ENCODE measurements at places on chromosomes 13 and 19. TPM values are rescaled to one million over a fixed set of nuclear protein-coding genes. Genes with fewer than 3 reads are reported as not detected.

DNA sequence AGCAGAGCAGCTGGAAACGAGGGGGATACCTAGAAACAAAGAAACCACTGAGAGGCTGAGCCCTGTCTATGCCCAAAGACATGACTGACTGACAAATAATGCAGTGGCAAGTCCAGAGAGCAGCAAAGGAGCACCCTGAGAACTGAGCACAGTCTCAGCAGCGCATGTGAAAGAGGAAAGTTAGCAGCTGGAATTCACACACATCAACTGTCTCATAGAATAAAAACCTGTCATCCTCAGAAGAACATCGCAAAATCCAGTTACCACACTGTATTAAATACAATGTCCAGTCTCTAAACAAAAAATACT, 24.1 kb upstream of the DLEU7 start:
- DNase-seq, result no peak

- no peak for DNase-seq
Measured at GRCh38 chr19:20388706-20389225, 176.8 kb downstream of the ZNF737 start.

DNA sequence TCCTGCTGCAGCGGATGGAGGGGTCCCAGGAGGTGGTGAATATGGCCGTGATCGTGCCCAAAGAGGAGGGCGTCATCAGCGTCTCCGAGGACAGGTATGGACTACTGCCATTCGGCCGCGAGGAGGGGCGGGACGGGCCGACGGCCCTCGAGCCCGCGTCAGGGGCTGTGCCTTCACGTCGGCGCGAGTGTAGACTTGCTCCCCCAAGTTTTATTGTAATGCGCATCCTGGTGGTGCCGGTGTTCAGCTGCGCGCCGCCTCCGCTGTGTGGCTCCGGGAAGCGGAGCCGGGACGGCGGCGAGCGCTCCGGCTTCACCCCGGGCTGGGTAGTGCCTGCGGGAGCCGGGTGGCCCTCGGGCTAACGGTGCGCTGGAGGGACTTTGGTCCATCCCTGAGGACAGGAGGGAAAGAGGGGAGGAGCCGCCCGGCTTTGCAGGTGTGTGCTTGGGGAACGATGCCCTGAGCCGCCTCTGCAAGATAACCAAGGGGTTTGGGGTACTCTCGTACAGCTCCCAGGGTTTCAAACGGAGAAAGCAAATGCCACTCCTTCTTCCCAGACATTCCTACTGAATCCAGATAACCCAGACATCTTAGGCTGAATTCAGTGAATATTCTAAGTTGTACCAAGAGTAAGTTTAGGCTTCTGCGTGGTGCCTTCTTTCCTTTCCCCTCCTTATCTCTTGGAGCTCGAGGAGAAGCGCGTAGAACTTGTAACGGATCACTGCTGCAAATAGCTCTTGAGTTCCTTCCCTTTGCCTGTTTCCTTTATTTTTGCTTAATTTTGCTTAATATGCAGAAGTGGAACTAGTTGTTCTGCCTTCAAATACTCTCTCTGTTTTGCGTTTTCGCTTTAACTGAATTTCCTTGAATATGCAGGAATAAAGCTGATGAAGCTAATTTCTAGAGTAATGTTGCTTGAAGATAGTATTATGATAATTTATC, 740 bp downstream of the WDFY2 start:
- DNase-seq, result peak; percentile 70

DNA sequence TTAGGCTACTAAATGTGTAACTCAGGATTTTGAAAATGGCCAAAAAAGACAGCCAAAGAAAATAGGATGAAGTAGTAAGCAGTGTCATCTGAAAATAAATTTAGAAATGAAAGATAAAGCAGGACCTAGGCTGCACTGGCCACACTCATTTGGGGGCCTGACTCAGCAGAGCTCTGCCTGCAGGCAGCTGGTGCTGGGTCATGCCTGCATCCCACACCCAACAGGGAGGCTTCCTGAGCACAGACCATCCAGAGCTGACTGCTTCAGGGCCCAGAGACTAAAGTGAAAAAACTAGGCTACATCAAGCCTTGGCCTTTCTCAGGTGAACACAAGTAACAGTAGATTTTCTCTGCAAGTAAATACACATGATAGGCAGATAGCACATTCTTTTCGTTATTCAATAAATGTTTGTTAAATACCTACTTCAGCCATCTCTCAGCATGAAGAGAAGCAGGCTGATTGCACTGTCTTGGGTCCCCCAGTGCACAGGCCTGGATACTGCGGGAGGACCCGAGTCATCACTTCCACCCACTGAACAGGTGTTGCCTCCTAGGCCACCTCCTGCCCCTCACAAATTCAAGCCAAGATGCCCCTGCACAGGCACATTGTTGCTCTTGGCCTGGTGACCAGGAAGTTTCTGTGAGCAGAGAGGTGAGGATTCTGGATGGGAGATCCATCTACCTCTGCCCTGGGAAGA, 284.0 kb downstream of the OXGR1 start:
- DNase-seq, result no peak

DNA sequence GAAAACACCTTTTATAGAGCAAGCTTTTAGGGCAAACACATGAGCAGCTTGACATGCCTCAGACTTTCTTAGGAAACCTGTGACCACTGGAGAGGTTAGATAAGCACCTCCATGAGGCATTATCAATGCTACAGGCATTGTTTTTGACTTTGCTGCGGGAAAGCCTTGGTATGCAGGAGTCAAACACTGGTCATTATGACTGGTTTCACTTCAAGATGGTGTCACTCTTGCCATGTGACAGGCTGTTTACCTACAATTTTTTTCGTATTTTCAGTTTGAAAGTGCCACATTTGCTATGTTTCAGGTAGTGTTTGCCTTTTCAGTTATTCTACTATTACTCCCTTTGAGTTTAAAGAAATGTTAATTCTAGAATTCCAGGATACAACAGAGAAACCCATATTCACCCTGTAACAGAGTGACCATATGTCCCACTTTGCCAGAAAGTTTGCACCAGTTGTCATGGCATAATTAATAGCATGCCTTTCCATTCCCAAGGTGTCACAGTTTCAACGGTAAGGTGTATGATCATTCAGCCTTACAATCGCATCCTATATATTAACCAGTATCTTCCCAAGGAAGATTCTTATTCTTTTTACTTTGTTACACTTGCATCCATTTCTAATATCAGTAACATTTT, 33.0 kb downstream of the USP12 start:
- DNase-seq, result no peak

- DNase-seq, result no peak
Measured at GRCh38 chr13:59865398-59865797, 298.3 kb downstream of the DIAPH3 start.

GRCh38 chr13:110610955-110611595, 4.3 kb upstream of the NAXD start:
- no peak for DNase-seq

The CYSLTR2 gene
- not detected for total RNA-seq

- no peak for DNase-seq
Measured at GRCh38 chr19:37403403-37403802, 32.5 kb downstream of the ZNF527 start.

The C19orf81 gene
- not detected for total RNA-seq

DNA sequence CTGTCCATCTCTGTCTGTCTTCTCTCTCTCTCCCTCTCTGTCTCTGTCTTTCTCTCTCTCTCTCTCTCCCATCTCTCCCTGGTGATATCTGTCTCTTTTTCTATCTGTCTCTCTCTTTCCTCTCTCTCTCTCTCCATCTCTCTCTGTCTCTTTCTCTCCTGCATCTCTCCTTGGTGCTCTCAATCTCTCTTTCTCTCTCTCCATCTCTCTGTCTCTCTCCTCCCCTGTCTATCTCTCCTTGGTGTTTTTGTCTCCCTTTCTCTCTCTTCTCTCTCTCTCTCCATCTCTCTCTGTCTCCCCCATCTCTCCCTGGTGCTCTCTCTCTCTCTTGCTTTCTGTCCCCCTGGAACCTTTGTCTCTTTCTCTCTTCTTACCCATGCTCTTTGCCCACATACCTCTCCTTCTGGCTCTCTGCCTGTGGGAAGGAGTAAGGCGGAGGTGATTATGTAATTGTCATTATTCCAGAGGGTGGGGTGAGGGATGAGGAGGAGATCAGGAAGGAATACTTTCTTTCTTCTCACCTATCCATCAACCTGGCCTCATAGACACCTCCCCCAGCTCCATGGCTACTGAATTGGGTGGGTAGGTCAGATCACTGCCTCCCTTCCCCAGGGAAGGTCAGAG, 30.9 kb upstream of the CYP2B6 start:
- DNase-seq, result no peak

- DNase-seq, result no peak
Measured at GRCh38 chr13:42574011-42574410, at the start of gene TNFSF11. Gene TNFSF11 (plus strand): TSS chr13:42574152. CDS start chr13:42574304, 152 bp downstream.

DNA sequence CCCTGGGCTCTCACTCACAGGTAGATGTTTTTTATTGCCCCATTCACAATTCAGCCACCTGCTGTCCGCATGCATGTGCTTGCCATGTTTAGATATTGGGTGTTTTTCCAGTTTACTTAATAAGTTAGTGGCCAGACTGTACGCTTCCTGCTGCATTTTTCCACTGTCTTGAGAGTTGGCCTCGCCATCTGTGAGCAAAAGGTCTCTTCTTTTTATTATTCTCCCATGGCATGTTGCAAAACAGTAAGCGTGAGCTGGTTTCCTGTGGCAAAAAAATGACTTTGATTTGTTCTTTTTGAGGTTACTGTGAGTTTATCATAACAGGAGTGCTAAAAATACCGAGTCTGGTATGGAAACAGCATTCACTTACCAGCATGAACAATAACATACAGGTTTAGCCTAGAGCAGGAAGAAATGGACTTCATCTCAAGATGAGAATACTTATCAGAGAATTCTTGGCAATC, 46.0 kb downstream of the SAE1 start:
- peak; percentile 98 for DNase-seq

The FXYD1 gene
- total RNA-seq, result not detected

DNA sequence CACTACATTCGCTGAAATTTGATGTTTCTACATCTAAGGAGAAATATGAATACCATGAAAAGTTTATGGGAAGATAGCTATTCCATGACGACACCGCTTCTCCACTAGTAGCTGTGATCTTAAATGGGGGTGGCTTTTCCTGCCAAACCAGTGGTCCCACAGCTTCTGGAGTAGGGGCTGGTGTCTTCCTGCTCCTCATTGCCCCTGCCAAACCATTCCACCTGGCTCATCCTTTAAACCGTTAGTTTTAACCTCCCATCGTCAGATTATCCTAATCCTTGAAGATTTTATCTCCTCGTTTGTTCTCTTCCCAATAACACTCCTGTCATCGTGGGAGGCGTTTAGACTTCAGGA, 568 bp upstream of the ZNF230 start:
- no peak for DNase-seq

- DNase-seq, result no peak
Measured at GRCh38 chr13:84962849-84963248, 836.4 kb downstream of the SLITRK6 start.
